ENCODE measurements at places on chromosomes 16 and 17. TPM values are rescaled to one million over a fixed set of nuclear protein-coding genes. Genes with fewer than 3 reads are reported as not detected.

Gene RPS6KB1
- 36.5 TPM for total RNA-seq

Gene TEX19
- 0.52 TPM for total RNA-seq

Gene REXO5
- 5.2 TPM for total RNA-seq

Gene MT1B
- not detected for total RNA-seq

Gene CASKIN1
- 0.52 TPM for total RNA-seq

Gene GFOD2
- total RNA-seq: 12.5 TPM

Gene ACSM2A
- total RNA-seq: not detected

Gene IRX5
- 2.1 TPM for total RNA-seq

Gene STAT5A
- total RNA-seq: 18.3 TPM
